ENCODE measurements at places on chromosomes 5 and 9. TPM values are rescaled to one million over a fixed set of nuclear protein-coding genes. Genes with fewer than 3 reads are reported as not detected.

Gene ANXA2R
- 0.99 TPM for total RNA-seq

GRCh38 chr5:178605788-178606187, 15.6 kb upstream of the COL23A1 start:
- H3K36me3 ChIP-seq = peaks cover 42% of the 10 kb centered on the region
- H3K4me3 ChIP-seq = no peak overlapping the region
- H3K27me3 ChIP-seq = no peaks in the 10 kb centered on the region

- peak overlapping the region; percentile 29 for H3K27ac ChIP-seq
- peaks cover 18% of the 10 kb centered on the region for H3K4me1 ChIP-seq
- H3K36me3 ChIP-seq = no peaks in the 10 kb centered on the region
Measured at GRCh38 chr5:160105686-160106360, 13.4 kb downstream of the PWWP2A start.

- peaks cover 30% of the 10 kb centered on the region for H3K4me1 ChIP-seq
- DNase-seq = peak; percentile 53
- H3K27me3 ChIP-seq = no peaks in the 10 kb centered on the region
- H3K4me3 ChIP-seq = no peak overlapping the region
Measured at GRCh38 chr9:19154135-19154612, 26.9 kb upstream of the PLIN2 start.
